SHP77 treated with DMSO at 0.1 percent for 48 hours (cell line): ENCODE measurements at places on chromosomes 5 and 9.

GRCh38 chr9:93644397-93645088 lies 68.2 kb downstream of the PHF2 start:
- DNase-seq = no peak

DNA sequence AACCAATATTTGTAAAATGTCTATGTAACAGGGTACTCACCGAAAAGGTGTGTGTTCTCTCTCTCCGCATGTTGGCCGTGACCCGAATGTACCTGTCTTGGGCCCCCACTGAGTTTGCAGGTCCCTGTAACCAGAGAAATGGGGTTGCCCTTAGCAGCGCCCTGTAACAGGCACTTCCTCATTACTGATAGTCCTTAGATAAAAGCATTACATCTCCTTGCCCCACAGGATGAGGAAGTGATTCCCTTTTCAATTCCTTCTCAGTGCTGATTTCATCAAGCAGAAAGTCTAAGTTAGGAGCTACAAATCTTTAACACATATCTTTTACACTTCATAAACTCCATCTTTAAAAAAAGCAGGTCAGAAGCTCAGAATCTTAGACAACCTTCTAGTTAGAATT lies 15.2 kb upstream of the HMHB1 start:
- DNase-seq = no peak

- no peak for DNase-seq
These were observed 140.8 kb downstream of the FGF1 start for GRCh38 chr5:142544946-142545649.

- no peak for DNase-seq
These were observed 46.8 kb downstream of the ELAVL2 start for GRCh38 chr9:23779220-23779619.

DNA sequence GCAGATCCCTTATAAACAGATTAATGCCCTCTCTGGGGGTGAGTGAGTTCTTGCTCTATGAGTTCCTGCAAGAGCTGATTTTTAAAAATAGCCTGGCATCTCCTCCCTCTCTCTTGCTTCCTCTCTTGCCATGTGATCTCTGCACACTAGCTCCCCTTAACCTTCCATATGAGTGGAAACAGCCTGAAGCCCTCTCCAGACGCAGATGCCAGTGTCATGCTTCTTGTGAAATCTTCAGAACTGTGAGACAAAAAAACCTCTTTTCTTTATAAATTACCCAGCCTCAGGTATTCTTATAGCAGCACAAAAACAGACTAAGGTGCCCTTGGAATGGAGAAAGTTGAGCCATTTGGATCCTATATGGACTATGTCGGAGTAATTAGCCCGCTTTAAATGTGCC lies 559.7 kb upstream of the CYLC2 start:
- DNase-seq = no peak

DNA sequence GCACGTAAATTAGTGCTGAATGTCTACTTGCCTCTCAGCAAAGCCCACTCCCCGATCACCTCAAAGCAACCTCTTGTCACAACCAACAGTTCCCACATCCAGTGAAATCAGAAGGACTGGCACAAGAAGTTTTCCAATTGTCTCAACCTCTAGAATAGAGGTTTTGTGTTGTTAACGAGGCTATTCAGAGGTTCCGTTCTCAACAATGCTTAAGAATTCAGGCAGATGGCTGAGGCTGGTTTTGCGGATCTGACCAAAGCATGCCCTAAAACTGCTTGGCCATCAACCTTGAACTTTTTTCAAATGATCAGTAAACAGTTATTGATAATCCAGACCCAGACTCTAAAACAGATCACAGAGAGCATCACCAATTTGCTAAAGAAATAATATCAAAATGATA lies 52.9 kb downstream of the MAPKAP1 start:
- DNase-seq = no peak

- no peak for DNase-seq
These were observed 39.6 kb downstream of the SH3PXD2B start for GRCh38 chr5:172414531-172415361.

GRCh38 chr5:159098603-159099436 lies 896 bp downstream of the EBF1 start:
- DNase-seq = no peak

DNA sequence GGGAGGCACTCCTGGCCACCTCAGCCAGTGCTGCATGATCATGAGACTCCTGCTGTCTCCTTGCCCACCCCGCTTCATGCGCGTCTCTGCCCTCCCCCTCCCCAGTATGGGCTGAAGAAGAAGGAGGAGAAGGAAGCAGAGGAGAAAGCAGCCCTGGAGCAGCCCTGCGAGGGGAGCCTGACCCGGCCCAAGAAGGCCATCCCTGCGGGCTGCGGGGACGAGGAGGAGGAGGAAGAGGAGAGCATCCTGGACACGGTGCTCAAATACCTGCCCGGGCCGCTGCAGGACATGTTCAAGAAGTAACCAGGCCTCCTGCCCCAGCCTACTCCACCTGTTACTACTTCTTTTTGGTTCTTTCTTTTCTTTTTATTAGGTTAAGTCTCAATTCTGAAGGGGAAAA lies 8.4 kb downstream of the CPLX2 start:
- DNase-seq = no peak

DNA sequence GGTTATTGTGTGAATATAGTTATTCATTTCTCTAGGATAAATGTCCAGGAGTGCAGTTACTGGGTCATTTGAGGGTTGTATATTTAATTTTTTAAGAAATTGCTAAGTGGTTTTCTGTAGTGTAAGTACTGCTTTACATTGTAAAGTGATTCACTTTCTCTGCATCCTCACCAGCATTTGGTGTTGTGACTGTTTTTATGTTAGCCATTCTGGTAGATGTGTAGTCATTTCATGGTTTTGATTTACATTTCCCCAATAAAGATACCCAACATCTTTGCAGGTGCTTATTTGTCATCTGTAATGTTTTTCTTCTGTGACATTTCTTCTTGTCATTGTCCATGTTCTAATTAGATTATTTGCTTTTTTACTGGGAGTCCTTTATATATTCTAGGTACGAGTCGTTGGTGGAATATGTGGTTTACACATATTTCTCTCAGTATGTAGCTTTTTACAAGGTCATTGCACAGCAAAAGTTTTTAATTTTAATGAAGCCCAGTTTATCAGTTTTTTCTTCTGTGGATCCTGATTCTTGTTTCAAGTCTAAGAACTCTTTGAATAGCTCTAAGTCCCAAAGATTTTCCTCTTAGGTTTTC lies 34.0 kb downstream of the SCGB3A1 start:
- no peak for DNase-seq

- no peak for DNase-seq
These were observed 72.4 kb downstream of the MSX2 start for GRCh38 chr5:174796711-174797192.

- DNase-seq = no peak
These were observed 39.2 kb upstream of the NEK6 start for GRCh38 chr9:124218438-124218982.
